ENCODE measurements at places on chromosomes 6 and 20. TPM values are rescaled to one million over a fixed set of nuclear protein-coding genes. Genes with fewer than 3 reads are reported as not detected.

Gene SYCP2
- 2.1 TPM for total RNA-seq

Gene PXMP4
- 6.0 TPM for total RNA-seq

Gene FAM217B
- 11.4 TPM for total RNA-seq

Gene DPPA5
- total RNA-seq: not detected

Gene DUSP15
- total RNA-seq: 2.1 TPM

Gene TSBP1
- total RNA-seq: not detected
